Fibroblast of skin of left quadriceps (primary cell): ENCODE measurements at places on chromosomes 13 and 19.

DNA sequence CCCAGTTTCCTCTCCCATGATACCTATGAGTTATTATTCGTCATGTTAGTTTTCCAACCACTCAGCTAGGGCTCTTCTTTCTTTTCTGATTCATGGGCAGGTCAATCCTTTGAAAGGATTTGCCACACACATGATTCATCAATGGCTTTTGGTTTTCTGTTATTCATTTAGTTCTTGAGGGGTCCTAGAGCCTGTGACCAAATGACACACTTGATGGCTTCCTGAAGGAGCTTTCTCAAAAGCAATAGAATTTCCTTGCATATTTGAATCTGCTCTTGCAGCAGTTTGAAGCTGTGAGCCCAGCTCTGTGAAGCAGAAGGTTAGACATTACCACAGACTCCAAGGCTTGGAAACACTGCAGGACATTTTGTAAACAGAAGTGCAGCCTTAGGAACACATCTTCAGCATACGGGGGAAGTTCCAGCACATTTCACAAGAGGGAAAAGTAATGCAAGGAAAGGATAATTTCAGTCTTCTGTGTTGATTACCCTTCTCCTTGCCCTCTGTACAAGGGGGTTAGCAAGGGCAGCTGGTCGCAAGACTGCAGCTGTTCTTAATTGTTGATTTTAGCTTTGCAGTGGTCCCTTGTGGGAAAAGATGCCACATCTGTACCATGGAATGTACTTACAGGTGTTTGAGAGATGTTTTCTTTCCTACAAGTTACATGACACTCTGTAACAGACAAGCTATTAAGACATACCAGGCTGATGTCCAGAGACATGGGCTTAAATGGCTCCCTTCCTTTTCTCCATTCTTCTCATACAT, 338.6 kb downstream of the KCNRG start:
- DNase-seq = peak; percentile 20

DNA sequence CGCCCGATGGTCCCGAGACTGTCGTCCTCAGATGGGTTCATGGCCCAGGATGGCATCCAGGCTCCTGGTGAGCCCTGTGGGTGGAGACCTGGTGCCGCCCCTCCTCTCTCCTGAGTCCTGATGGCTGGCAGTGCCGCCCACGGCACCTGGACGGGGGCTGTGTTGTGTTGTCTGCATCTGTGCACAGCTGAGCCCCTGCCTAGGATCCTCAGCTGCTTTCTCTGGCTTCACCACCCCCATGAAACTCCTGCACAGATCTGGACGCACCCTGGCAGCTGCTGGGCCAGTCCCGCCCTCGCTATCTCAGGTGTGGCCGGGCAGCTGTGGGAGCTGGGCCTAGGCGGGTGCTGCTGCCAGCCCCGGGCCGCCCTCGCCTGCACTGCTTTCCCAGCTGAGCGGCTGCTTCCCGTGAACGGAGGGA, 27.7 kb downstream of the MCF2L start:
- DNase-seq = no peak

DNA sequence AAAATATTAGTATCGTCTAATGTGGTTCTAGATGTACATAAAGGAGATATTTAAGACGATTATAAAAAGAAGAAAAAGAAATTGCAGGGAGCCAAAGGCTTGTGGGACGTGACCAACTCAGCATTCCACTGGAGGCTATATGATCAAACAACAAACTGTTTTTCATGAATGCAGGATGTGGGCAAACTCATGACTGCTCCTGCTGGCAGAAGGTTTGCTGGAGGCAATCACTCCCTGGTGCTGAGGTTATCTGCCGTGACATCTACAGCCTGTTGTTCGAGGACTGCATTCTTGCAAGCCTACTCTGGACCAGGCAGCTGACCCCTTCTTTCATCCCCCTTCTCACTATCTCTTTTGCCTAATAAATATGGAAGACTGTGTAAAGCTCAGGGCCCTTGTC, 518.1 kb downstream of the UQCRFS1 start:
- DNase-seq = no peak

DNA sequence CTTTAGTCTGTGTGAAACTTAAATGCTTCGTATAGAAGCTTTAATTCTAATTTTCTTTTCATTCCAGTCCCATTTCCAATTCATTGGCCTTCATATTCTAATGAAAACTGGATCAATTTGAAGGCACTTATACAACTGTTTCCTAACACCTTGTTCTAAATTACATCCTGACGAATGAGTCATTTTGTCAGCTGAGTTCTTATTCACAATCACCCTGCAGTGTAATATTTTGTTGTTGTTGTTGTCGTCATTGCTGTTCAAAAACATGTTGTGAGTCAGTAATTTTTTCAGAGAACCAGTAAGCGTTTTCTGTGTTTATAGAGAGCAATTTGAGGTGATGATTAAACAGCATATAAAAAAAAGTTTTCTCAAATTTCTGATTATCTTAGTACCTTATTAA, 290.0 kb downstream of the PCDH9 start:
- DNase-seq = no peak

DNA sequence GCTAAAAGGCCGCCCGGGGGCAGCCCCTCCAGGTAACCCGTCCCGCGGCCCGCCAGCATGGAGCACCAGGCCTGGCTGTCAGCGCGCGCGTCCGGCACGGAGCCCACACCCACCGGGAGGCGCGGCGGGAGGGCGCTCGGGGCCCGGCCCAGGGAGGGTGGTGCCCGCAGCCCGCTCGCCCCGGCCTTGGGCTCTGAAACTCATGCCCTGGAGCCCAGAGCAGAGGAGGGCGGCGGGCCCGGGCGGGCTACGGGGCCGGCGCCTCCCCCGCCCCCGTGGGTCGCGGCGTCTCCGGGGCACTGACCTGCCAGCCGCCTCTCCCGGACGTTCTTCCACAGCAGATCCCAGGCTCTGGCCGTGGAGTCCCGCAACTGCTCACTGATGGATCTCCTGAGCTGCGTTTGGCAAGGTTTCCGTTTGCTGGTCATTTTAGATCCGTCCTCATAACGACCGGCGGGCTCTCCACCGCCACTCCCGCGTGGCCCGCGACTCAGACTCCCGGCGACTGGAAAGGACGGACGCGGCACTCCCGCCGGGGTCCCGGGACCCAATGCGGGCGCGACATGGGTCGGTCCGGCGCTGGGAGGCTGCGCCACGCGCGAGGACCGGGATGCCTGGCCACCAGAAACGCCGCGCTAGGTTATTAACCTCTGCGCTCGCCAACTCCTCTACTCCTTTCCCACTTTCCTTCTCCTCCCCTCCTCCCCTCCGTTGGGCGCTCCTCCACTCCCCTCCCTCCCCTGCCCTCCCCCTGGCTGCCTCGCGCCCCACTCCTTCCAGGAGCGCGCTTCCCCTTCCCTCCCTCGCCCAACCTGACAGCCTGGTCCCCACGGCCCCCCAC, 64.7 kb upstream of the STARD13 start:
- no peak for DNase-seq
